NCI-H2107 (cell line): ENCODE measurements at places on chromosomes 11 and 22.

DNA sequence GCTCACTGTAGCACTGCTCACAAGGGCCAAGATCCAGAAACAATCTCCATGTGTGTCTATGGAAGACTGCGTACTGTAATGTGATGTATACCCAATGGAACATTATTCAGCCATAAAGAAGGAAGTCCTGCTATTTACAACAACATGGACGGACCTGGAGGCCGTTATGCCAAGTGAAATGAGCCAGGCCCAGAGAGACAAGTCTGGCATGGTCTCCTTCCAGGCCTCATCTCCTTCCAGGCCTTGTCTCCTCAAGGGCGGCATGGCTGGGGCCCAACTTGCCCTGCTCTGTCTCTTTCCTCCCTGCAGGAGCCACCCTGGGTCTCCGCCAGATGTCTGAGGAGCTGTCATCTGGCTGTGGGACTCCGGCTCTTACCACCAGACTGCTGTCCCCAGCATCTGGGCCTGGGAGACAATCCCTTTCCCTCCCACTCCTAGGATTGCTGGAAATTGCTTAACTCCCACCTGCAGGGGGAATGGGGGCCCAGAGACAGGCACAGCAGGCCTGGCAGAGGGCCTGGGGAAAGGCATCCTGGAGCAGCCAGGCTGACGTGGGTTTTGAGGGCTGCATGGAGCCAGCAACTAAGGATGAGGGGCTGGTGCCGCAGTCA, 1326.6 kb downstream of the TBC1D22A start:
- no peak for DNase-seq

GRCh38 chr22:31177420-31178162, 17.6 kb downstream of the RNF185 start:
- DNase-seq, result no peak

- DNase-seq, result no peak
These were observed 2.2 kb downstream of the B3GNT6 start for GRCh38 chr11:77036398-77036797.

GRCh38 chr11:104365676-104366075, 201.7 kb upstream of the PDGFD start:
- DNase-seq, result no peak

GRCh38 chr11:129613071-129613470, 202.6 kb upstream of the TMEM45B start:
- no peak for DNase-seq

DNA sequence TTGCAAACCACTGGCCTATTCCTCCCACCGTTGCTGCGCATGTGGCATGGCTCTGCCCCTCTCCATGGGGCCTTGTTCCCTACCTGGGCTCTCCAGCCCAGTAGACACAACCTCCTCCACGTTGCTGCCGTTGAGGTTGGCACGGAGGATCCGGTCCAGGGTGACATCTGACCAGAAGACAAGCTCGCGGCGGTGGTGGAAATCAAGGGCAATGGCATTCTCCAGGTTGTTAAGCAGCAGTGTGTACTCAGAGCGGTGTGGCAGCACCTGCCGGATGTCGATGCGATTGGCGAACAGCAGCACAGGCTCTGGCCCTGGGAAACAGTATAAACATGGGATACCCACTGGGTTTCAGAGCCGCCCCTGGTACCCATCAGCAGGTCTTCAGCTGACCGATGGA, 23.8 kb downstream of the LRP4 start:
- DNase-seq, result no peak
